ENCODE measurements at places on chromosomes 1 and 21.

DNA sequence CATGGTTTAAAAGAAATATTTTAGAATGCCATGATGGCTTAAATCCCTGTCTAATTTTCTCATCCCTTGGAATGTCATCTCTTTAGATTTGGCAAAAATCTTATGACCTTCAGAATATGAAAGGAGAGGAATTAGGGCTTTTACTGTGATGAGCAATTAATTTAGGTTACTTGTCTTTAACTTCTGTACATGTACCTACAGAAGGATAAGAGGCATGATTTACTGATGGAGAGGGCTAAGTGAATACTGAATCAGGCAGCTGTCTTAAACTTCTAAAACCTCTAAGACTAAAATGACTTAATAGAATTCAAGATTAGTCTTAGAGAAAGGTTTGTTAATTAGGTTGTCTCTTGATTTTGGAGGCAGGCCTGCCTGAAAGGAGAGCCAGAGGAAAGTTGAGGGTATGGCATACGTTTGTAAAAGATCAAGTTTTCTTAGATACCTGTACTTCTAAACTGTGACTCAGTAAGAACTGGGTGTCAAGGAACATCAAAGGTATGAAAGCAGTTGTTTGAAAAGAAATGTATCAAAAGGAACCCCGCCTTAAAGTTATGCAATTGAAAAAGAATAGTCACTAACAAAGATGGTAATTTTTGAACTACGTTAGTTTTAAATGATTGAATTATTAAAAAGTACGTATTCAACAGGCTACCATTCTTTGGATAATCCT, 12.5 kb downstream of the MACO1 start:
- no peak for DNase-seq

- DNase-seq, result no peak
Measured at GRCh38 chr1:173502104-173502503, 25.0 kb downstream of the PRDX6 start.

GRCh38 chr1:115330480-115331013, 7.5 kb downstream of the NGF start:
- DNase-seq, result no peak

DNA sequence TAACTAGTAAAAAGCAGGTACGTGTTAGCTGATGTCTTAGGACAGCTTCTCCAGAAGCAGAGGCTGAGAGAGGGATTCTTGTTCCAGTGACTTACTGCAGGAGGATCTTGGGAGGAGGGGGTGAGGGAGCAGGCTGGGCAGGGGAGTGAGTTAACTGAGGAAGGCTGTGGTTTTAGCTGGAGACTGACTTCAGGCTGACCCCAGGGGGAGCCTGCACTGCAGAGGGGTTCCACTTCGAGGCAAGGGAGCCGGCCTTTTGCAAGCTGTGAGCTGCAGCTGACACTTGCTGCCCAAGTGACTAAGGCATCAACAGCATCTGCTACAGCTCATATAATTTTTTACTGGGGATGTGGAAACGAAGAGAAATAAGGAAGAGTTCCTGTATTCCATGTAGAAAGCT, 50.4 kb upstream of the SOD1 start:
- no peak for DNase-seq

GRCh38 chr1:230345139-230345885, 80.8 kb downstream of the PGBD5 start:
- no peak for DNase-seq

- no peak for DNase-seq
Measured at GRCh38 chr1:101484689-101485338, 248.0 kb downstream of the S1PR1 start.

DNA sequence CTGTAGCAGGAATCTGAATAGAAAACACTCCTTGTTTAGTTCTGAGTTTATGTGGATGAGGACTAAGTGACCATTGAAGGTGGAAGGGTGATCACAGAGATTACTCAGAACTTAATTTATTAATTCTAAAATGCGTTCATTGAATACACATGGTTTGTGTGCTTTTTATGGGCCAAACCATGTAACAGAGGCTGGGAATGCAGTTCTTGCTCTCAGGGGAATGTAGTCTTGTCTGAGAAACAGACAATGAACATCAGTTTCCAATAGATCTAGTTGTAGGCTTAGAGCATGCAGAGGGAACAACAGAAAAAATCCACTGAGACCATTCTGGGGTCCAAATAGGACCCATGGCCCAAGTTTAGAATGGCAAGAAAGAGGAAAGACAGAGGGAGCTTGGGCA, 46.1 kb downstream of the ITSN1 start:
- DNase-seq, result no peak

DNA sequence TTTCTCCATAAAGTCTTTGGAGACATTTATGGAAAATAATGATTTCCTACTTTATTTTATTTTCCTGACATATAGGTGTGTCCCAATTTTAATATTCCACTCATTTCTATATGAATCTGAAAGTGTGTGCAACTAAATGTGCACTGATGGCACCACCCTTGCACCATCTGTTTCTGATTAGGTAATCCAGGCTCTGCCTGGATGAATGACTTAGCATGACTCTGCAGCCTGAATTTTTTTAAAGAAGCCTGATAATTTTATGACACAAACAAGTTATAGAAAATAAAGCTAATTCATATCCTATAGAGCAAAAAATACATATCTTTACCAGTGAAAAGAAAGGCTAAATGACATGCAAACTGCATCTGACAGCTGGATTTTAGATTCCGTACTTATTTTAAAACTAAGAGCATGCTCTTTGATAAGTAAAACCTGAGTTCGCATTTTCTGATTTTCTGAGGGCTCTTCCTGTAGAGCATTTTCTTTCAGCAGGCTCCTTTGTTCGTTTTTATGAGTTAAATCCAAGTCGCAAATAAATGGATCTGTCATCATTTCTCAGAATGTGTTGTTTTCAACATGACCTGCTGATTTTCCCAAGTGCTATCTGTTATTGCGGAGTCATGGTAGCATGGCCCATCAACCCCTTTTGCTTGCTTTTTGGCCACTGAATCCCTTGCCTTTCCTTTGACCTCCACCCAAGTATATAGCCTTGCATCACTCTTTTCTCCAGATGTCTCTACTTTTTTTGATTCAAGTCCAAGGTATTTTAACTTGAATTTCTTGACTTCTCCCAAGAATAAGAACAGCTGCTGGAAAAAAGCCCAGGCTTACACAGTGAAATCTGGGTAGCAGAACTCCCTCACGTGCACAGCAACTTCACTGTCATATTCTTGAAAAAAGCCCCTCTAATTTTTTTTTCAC, 52.8 kb upstream of the LYPLAL1 start:
- no peak for DNase-seq

DNA sequence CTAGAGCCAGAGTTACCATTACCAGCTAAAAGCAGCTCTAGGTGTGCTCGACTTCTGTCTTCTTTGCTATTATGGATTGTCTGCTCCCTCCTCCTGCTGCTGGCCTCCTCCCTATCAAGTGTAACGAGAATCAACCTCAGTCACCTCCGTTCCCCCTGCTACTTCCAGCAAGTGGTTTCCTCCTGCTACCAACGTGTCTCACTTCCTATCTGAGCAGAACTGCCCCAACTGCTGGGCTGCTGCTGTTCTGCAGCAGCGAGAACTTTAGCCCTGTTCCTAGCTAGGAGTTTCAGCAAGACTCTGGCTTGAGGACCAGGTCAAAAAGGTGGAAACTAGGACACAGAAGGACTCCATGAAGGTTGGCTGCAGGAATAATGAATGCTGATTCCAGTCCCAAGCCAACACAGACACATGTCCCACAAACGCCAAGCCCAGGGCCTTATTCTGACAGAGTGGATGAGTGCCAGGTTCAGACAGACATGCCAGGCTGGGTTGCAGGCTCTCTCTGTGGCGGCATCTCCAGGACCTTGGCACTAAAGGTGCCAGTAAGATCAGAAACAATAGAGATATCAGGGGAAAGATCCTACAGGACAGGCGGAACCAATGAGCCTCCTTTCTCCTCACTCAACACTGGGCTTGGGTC, 46.9 kb downstream of the CD34 start:
- DNase-seq, result no peak

DNA sequence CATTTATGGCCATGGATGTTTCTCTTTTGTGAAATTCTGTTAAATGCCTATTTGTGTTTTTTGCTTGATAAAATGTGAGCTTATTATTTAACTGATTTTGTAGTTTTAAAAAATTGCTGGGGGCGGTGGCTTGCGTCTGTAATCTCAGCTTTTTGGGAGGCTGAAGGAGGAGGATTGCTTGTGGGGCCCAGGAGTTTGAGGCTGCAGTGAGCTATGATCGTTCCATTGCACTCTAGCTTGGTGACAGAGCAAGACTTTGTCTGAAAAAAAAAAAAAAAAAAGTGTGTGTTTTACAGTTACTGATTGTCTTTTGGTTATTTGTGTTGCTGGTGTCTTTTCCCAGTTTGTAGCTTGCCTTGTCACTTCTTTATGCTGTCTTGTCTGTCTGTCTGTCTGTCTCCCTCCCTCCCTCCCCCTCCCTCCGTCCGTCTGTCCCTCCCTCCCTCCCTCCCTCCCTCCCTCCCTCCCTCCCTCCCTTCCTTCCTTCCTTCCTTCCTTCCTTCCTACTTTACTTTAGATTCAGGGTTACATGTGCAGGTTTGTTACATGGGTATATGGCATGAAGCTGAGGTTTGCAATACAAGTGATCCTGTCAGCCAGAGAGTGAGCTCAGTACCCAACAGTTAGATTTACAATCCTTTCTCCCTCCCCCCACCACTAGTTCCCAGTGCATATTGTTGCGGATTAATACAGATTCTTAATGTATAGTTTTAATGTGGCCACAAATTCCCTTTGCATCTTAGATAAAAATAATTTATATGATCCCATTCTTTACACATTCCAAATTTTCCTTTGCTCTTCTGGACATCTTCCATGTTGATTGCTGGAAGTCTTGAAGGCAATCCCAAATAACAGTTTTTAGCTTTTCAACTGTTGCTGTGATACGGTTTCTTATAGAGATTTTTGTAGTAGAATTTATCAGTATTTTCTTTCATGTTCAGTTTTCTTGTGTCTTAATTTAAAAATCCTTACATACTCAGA, 25.1 kb downstream of the PTBP2 start:
- DNase-seq, result no peak

GRCh38 chr1:107294686-107295085, 153.8 kb downstream of the NTNG1 start:
- DNase-seq, result no peak

DNA sequence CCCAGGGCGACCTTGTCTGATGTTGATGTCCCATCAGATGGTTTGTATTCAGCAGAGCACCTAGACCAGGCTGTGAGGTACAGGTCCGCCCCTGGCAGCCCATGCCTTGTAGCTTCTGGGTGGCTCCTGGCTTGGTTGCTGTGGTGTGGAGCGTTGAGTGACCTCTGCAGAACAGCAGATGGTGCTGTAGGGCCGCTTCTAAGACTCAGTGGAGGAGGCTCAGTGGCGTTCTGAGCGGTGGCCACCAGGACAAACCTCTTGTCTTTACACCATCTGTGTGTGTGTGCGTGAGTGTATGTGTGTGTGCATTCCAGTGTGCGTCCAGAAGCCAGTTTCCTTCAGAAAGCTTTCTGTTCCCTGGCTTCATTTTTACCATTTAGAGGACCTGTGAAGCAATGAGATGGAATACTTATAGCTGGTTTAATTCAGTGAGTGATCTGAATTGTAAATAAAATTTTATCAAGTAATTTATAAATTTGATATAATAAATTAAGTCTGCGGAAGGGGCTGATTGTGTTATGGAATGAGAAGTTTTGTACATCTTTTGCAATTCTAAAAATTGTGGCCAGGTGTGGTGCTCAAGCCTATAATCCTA, 66.1 kb downstream of the ADARB1 start:
- DNase-seq, result peak; percentile 15

DNA sequence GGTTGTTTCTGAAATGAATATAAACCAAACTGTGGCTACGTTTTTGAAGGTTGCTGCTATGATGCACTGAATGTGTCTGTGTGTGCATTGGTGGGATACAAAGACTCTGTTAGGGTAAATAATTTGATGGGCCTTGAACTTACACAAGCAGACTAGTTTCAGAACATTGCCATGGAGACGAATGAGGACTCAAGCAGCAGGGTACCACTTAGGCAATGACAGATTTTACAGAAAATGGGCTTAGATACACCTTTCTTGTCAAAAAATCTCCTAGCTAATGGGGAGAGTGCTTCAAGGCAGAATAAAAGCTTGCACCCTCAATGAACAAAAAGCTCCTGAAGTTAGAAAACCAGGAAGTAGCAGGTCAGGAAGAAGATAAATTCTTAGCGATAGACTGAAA, 55.7 kb downstream of the IER5 start:
- no peak for DNase-seq

- DNase-seq, result no peak
Measured at GRCh38 chr1:28058971-28059878, 29.2 kb downstream of the EYA3 start.

- no peak for DNase-seq
Measured at GRCh38 chr1:163706915-163707314, 385.2 kb downstream of the NUF2 start.

GRCh38 chr1:16082283-16083038, 9.0 kb upstream of the FAM131C start:
- DNase-seq, result peak; percentile 36

- DNase-seq, result no peak
Measured at GRCh38 chr1:113747376-113747775, 11.9 kb downstream of the PHTF1 start.

DNA sequence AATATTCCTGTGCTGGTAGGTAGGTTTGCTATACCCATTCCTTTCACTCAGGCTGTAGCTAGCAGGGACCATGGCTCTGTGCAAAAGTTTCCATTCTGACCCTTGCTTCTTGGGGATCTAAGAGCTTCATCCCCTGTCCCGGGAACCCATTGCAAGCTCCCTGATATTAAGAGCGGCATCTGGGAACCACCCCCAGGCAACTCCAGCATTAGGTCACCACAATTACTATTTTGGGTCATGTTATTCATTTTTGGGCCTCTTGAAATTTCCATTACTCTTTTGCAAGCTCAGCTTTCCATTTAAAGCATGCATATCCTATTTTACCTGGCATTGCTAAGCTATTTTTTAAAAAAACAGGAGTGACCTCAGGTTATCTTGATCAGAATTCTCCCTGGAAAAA, 22.1 kb upstream of the ACTRT2 start:
- DNase-seq, result no peak

- DNase-seq, result no peak
Measured at GRCh38 chr21:43790010-43790524, 690 bp downstream of the RRP1 start.
